ENCODE measurements at places on chromosomes 13 and 19.
A peak's percentile ranks its signal among the peaks of the same experiment; 100 is the strongest.

- DNase-seq: no peak
Measured at GRCh38 chr13:79126706-79127105, 279.3 kb downstream of the RBM26 start.

- no peak for DNase-seq
Measured at GRCh38 chr13:113783200-113783881, 24.3 kb downstream of the TMEM255B start.

DNA sequence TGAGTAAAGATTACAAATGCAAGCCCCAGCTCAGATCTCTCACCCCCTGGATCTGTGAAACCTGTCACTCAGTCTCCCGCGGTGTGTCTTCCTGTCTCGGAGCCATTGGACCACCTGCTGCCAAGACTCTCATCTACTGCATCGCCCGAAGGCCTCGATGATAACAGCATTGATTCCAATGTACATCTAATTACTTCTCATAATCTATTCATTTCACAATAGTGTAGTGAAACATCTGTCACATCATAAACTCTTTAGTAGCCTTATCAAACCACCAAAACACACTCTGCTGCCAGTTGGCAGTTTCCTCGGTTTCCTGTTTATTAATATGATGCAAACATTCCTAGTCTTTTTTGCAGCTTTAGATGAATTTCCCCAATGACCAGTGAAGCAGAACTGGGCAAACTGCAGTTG, 220.3 kb downstream of the POU4F1 start:
- no peak for DNase-seq

GRCh38 chr13:24212674-24213073, 52.2 kb downstream of the SPATA13 start:
- no peak for DNase-seq

DNA sequence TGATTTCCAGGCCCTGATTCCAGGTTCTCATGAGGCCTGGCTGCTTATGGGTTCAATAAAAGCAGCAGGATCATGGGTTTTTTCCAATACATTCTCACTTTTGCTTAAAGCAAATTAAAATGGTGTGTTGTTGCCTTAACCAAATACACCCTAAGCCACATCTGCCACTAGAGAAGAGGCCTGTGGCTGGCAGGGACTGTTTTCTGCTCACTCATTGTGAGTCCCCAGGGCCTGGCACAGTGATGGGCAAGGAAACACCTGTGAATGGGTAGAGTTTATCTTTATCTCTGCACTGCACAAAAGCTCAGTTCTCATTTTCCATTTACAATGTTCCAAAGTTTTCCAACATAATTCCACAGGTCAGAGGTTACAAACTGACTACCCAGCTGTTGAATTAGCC, 726.0 kb downstream of the UQCRFS1 start:
- DNase-seq: no peak

- DNase-seq: no peak
Measured at GRCh38 chr13:44317752-44318151, 55.9 kb upstream of the SERP2 start.

- no peak for DNase-seq
Measured at GRCh38 chr19:28546148-28546685, 666.7 kb downstream of the UQCRFS1 start.

DNA sequence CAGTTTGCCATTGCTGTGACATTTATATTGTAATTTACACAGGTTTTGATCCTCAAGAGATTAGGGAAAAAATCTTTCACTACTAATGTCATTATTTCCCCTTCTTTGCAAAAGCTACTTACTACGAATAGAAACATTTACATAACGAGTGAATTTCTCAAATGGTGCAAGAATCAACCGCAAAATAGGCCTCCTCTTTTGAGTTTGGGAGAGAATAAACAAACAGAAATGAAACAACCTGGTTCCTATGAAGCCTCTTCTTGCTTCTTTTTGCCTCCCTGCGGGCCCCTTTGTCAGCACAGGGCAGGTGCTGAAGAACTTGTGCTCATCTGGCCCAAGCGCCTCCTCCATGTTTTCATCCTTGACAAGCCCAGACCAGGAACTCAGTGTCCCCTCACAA, 10.1 kb upstream of the GJA3 start:
- DNase-seq: no peak

- no peak for DNase-seq
Measured at GRCh38 chr19:46586294-46586693, 14.8 kb upstream of the CALM3 start.

GRCh38 chr13:26599403-26599802, 41.9 kb downstream of the WASF3 start:
- no peak for DNase-seq

GRCh38 chr19:51366389-51367254, 434 bp upstream of the ETFB start:
- peak; percentile 99 for DNase-seq

DNA sequence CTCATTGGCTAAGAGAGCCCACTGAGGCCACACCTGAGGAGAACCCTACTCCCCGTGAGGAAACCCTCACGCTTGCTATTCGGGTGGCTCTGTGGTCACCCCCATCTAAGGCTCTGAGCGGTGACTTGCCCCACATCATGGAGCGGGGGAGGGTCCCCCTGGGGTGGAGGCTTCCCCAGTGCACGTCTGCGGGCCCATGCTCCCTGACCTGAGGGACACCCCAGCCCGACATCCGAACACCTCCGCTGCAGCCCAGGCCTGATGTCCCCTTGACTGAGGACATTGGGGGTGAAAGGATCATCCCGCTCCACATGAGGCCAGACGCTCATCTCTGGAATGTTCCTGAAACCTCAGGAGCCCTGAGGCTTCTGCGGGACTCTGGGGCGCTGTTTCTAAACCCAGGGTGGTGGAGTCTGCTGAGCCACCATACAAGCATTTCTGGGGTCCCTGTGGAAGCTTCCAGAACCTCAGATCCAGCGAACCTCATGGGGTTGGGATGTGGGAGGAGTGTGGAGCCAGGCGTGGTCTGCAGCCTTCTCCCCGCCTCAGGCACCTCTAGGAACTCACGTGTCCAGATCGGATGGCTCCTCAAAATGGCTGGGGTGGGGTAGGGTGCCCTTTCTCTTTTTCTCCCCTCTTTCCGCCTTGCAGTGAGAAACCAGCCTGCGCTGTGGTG, 19.9 kb downstream of the TMED1 start:
- DNase-seq: no peak

GRCh38 chr13:104782741-104783140, 1716.5 kb upstream of the SLC10A2 start:
- no peak for DNase-seq

DNA sequence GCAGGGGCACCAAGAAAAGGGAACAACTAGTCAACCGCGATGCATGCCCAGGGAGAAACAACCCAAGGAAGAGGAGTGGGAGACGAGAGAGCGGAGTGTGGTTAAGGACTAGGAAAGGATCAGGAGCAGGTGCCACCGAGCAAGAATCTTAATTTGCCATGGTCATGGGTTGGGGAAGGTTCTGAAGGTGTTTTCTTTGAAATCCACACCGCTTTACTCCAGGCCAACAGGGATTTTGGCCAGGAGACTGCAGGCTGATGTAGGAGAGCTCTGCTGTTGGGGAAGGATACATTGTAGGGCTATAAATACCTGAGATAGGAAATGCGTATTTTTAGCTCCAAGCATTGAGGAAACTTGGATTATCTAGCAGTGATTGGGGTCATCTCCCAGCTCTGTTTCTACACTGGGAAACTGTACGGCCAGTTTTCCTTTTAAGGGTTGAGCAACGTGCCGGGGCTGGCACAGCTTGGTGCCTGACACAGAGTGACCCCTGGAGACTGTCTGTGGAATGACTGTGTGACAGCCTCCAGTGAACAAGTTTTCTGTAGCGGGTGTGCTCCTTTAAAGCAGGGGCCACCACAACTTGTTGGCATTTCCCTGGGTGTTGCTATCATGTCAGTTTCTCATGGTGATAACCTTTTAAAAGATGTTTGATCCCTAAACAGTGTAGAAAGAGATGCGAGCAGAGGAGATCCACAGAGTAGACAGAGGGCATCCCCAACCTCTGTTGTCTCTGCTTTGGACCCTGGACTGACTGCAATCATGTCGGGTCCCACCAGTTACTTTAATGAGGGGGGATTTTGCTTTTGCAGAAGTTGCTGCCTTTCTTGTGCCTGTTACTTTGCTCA, 34.3 kb downstream of the ZNF536 start:
- DNase-seq: peak; percentile 82
